ENCODE measurements at places on chromosomes 1 and 21.

DNA sequence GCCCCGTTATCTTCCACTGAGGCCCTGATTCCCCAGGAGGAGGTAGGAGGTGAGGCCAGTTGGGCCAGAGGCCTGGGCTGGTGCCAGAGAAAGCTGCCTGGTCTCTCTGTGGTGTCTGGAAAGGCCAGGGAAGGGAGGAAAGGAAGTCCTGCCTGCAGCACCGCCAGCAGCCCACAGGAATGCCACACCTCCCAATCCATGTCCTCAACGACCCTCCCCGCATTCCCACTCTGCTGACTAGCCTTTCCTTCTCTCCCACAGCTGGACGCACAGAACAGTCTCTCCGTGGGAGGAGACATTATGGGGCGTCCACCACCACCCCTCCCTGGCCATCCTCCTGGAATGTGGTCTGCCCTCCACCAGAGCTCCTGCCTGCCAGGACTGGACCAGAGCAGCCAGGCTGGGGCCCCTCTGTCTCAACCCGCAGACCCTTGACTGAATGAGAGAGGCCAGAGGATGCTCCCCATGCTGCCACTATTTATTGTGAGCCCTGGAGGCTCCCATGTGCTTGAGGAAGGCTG lies 18.0 kb downstream of the CSF1 start:
- no peak for DNase-seq

- DNase-seq = no peak
Observed at GRCh38 chr1:6353619-6353954, 40.0 kb downstream of the ACOT7 start.

GRCh38 chr21:39153373-39153772 lies 29.9 kb downstream of the PSMG1 start:
- no peak for DNase-seq

GRCh38 chr1:45385302-45385701 lies 45.1 kb upstream of the MUTYH start:
- DNase-seq = no peak

DNA sequence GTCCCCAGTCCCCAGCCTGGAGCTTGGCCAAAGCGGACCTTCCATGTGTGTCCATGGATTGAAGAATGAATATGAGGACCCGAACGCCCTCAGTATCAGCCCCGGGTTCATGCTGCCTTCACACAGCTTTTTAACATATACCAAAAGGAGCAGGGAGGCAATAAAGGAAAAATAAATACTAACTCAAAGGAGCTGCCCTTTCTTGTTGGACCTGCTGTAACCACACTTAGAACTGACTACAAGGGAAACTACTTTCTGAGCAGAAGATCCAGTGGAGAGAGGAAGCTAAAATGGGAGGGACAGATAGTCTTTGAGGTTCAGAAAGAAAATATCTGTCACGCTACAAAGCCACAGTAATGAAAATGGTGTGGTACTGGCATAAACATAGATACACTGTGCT lies 48.6 kb downstream of the CNN3 start:
- DNase-seq = no peak

GRCh38 chr1:203026666-203027663 lies 674 bp downstream of the PPFIA4 start:
- no peak for DNase-seq

GRCh38 chr1:65247419-65248359 lies 61.7 kb upstream of the DNAJC6 start:
- no peak for DNase-seq

GRCh38 chr1:27504588-27505419 lies 14.8 kb upstream of the WASF2 start:
- DNase-seq = no peak

DNA sequence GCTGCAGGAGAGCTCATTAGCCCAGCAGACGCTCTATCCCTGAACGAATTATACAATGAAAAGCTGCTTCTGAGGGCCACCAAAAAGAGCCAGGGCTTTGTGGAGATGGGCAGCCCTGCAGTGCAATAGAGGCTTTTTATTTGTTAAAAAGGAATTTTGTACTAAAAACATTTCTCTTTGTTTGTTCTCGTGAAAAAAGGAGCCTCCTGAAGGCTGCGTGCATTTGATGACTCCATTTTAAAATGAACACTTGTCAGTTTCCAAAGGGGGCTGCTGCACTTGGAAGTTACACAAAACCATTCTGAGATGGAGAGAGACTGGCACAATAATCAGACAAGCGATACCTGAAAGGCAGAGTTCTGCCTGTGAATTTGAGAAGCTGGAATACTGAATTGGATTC lies 202.8 kb downstream of the NTNG1 start:
- DNase-seq = no peak

DNA sequence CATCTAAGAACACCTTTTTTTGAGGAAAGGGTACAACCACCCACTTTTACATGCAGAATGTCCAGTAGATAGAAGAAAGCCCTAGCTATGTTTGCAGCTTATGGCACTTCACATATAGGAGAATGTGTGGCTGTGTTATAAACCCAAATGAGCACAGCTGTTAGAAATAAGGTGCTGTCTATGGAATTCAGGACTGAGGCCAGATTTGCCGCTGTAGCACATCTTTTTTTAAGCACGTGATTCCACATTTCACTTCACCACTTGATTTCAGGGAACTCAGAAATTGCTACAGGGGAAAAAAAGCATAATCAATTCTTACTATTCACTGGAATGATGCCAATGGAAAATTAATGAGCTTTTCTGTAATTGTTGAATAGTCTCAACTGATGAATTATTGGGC lies 147.2 kb upstream of the ADAMTS5 start:
- no peak for DNase-seq

- DNase-seq = no peak
Observed at GRCh38 chr1:92945748-92946270, 15.5 kb downstream of the DIPK1A start.

GRCh38 chr1:2459757-2460156 lies 16.3 kb upstream of the PLCH2 start:
- DNase-seq = no peak

DNA sequence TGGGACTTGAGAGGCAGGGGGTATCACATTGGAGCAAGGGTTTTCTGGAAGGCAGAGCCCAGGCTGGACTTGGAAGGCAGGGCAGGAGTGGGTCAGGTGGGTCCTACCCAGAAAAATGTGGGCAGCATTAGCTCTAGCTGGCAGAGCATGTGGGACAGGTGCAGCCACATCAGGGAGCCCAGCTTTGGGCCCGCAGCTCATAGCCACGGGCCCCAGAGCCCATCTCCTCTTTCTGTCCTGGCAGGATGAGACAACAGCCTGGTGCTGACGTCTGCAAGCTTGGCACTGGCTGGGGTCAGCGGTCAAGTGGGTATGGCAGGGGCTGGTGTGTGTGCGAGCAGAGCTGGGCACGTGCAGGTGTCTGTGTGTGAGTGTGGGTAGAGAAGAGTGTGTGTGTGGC lies 154.7 kb downstream of the GRIK3 start:
- no peak for DNase-seq

GRCh38 chr1:160610569-160611242 lies 31.4 kb upstream of the CD84 start:
- no peak for DNase-seq

GRCh38 chr1:198577444-198577843 lies 37.0 kb upstream of the ATP6V1G3 start:
- DNase-seq = no peak

DNA sequence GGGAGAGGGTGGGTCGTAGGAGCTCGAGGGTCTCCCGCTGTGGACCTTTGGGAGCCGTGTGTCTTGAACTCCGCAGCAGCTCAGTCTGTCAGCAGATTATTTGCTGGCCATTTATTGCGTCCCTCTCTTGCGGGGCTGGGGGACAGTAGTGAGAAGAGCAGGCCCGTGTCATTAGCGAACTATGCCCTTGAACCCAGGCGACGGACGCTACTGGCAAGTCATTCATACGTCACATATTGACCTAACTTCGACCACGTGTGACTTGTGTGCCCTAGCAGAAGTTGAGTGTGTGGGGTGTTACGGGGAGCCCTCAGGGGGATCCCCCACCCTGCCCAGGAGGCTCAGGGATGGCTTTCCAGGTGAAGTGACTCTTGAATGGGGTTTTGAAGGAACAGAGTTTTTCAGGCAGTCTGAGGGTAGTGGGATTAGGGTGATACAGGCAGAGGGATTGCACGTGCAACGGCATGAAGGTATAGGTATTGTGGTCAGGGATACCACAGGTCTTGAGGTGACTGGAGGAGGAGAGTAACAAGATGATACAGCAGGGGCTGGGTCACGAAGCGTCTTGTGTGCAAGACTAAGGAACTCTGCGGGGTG lies 13.0 kb downstream of the RCC1 start:
- no peak for DNase-seq

- no peak for DNase-seq
Observed at GRCh38 chr1:18962855-18963737, 6.6 kb upstream of the IFFO2 start.

DNA sequence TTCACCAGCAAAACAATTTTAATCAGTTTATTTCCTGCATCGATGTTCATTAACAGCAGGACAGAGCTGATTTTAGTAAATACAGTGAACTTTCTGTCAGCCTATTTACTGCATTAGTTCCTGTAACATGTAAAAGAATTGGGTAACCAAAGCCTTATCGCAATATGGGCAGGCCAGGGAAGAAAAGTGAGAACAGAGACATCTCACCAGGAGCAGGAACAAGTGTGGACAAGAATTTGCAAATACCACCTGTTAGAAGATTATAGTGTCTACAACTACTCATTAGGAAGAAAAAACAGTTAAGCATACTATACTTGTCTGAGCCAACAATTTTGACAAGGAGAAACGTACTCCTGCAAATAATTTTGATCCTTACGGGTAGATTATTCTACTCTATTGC lies 1293.9 kb downstream of the PLA2G4A start:
- no peak for DNase-seq

GRCh38 chr21:34363733-34364132 lies at the start of gene KCNE2:
TSS of gene KCNE2 (plus strand) at chr21:34364006. CDS start at chr21:34370479, 6,473 bp downstream.
- DNase-seq = no peak

DNA sequence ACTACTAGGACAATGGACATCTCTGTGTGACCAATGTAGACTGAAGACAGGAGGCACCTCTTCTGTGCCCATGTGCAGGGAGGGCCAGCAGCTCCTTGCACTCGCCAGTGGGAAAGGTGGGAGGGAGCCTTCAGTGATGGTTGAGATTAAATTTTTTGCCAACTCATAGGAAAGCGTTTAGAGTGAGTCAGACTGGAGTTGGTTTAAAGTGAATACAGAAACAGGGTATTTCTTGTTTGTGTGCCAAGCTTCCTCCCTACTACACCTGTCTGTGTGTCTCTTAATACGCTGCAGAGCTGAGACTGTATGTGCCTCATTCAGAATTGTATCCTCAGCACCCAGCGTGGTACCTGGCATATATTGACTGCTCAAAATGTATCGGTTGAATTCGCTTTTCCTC lies 13.5 kb upstream of the COL16A1 start:
- no peak for DNase-seq

DNA sequence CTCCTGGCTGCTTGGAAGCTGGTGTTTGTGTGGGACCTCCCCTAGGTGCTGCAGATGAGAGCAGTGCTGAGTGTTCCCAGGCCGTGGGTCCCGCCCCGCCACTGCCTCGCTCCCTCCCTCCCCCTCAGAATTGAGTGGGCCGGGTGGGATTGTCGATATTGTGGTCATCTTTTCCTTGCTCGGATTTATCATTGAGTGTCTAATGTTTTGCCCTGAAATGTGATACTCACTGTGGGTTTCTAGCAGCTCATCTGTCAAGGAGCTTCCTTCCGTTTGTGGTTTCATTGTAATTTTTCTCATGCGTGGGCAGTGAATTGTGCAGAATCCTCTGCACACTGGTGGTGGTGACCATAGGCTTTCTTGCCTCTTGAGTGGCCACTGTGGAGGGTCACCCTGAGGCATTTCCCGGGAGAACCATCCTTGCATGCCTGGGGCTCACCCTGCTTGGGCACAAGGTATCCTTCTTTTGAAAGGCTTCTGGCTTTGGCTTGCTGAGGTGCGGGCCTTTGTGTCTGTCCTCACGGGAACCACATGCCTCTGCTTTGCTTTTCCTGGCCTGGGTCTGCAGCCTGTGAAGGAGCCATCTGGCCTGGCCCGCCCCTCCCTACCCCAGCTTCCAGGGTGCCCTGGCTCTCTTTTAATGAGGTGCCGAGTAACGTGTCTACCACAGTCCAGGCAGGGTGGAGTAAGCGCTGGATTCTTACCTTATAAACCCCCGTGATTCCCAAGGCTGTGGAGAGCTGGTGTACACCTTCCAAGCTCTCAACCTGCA lies 25.6 kb downstream of the SLX9 start:
- no peak for DNase-seq

GRCh38 chr1:236261898-236262297 lies 19.9 kb downstream of the ERO1B start:
- DNase-seq = no peak

GRCh38 chr1:41811051-41811795 lies 107.5 kb downstream of the HIVEP3 start:
- no peak for DNase-seq

DNA sequence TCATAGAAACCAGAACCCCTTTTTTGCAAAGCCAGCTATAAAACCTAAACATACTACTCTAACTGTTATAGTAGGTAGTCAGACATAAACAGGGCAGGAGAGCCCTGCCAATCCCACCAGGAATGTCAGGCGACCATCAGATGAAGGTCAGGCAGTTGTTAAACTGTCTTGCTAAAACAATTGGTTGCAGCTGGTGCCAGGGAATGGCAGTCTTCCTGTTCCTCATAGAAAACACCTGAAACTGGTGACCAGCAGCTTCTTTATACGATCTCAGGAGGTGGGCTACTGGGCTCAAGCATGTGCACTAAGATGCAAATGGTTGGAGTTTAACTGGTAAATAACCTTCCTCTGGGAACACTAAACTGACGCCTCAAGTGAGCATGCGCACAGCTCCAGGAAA lies 224.1 kb downstream of the COL11A1 start:
- no peak for DNase-seq

GRCh38 chr21:28436286-28436932 lies 556.3 kb downstream of the LTN1 start:
- DNase-seq = no peak

DNA sequence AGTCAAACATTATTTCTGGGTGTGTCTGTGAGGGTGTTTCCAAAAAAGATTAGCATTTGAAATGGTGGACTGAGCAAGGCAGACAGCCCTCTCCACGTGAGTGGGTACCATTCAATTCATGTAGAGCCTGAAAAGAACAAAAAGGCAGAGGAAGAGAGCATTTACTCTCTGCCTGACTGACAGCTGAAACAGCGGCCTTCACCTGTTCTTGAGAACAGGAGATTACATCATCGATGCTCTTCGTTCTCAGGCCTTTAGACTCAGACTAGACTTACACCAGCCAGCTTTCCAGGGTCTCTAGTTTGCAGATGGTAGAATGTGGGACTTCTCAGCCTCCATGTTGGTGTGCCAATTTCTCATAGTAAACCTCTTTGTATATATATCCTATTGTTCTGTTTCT lies 302.3 kb downstream of the BACH1 start:
- DNase-seq = no peak

GRCh38 chr1:8259498-8260290 lies 58.2 kb upstream of the SLC45A1 start:
- DNase-seq = no peak

DNA sequence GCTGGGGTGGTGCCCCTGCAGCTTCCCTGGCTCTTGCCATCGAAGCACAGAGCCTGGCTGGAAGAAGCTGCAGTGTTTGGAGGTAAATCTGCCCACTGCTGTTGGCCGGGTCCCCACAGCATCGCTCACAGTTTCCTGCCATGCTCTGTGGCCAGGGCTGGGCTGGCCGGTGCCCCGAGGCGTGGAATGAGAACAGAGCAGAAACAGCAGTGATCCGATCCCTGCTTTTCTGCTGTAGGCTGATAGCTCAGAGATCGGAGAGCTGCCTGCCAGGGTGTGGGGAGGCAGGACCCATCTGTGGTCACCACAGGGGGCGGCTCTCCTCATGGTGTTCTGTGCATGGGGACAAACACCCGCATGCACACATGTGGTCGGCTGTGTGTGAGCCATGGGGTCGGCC lies 11.5 kb downstream of the SLC45A1 start:
- DNase-seq = no peak

- DNase-seq = no peak
Observed at GRCh38 chr1:50237056-50237455, 128.3 kb downstream of the ELAVL4 start.
